ENCODE measurements at places on chromosomes 12 and 14. TPM values are rescaled to one million over a fixed set of nuclear protein-coding genes. Genes with fewer than 3 reads are reported as not detected.

RTN1 gene
- total RNA-seq, result 0.12 TPM

KRT4 gene
- under 0.01 TPM for total RNA-seq

KLRG1 gene
- total RNA-seq, result 0.22 TPM

TSPAN19 gene
- total RNA-seq, result 0.25 TPM

ISM2 gene
- 0.11 TPM for total RNA-seq

GDF11 gene
- total RNA-seq, result 6.6 TPM

HSPB8 gene
- total RNA-seq, result 18.9 TPM

MYL2 gene
- not detected for total RNA-seq

HECTD1 gene
- 277 TPM for total RNA-seq

P2RX2 gene
- total RNA-seq, result not detected

PLBD1 gene
- total RNA-seq, result 1.4 TPM

SERPINA3 gene
- total RNA-seq, result 2.1 TPM

PIK3C2G gene
- total RNA-seq, result not detected

ESRRB gene
- not detected for total RNA-seq
